ENCODE measurements at places on chromosomes 7 and 10.
A peak's percentile ranks its signal among the peaks of the same experiment; 100 is the strongest.

DNA sequence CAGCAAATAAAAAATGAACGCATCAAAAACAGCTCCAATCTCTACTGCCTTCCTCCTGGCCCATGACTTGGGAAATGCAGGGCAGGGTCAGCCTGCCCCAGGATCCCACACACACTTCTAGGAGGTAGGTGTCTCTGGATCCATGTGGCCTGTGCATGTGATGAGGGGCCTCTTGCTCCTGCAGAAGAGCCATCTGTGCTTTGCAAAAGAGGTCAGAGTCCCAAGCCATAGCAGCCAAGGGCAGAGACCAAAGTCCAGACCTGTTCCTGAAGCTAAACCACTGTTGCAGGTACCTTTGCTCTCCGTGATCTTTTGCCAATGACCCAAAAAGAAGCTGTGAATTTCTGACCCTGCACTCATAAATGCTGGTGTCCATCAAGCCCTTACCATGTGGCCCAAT lies 57.1 kb downstream of the KCNMA1 start:
- no peak for DNase-seq

DNA sequence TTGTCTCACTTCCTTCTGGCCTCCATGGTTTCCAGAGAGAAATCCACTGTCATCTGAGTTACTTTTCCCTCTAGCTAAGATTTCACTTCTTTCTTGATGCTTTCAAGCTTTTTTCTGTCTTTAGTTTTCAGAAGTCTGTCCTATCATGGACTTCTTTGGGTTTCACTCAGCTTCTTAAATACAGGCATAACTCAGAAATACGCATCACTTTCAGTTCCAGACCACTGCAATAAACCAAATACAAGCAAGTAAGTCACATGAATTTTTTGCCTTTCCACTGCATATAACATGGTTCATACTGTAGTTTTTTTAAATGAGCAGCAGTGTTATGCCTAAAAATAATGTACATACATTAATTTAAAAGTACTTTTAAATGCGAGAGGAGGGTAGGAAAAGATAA lies 48.7 kb downstream of the STK17A start:
- no peak for DNase-seq

DNA sequence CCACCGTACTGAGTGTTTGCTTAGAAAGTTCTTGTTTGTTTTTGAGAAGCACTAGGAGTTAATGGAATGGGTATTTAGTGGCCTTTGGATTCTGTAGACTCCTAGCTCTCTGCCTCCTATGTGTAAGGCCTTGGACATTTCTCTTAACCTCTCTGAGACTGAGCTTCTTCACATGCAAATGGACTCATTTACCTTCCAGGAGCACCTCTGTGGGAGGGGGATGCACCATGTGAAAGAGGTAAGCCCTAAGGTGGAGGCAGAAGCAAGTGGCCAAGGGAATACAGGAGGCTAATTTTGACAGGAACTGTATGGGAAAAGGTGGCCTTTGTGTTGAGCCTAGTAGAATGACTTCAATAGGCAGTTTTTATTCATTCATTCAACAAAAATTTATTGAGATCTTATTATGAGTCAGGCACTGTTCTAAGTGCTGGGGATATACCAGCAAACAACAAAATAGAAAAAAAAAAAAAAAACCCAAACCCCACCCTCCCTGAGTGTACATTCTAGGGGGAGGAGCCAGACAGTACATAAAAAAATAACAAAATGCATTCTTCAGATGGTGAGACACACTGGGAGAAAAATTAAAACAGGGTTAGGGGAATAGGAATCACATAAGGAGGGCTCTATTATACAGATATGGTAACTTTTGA lies 9.2 kb upstream of the EPHA1 start:
- DNase-seq = no peak

GRCh38 chr10:46254467-46254866 lies 32.3 kb upstream of the ANTXRL start:
- no peak for DNase-seq

DNA sequence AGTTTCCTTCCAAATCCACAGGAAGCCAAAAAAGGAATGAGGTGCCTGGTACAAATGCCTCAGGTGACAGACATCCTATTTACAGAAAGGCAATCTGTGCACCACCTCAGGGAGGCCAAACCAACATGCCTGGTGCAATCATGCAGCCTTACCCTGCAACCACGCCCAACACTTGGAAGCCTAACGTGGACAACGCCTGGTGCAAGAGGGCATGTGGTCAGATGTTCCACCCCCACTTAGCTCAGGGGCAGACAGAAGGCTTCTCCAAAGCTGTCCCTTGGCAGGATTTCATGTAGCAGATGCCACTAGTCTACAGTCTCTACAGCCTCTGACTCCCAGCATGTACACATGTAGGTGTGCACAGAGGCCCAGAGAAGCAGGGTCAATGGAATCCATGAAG lies 89.5 kb downstream of the KCNMA1 start:
- DNase-seq = no peak

- no peak for DNase-seq
Observed at GRCh38 chr10:16960551-16960950, 143.3 kb upstream of the RSU1 start.

DNA sequence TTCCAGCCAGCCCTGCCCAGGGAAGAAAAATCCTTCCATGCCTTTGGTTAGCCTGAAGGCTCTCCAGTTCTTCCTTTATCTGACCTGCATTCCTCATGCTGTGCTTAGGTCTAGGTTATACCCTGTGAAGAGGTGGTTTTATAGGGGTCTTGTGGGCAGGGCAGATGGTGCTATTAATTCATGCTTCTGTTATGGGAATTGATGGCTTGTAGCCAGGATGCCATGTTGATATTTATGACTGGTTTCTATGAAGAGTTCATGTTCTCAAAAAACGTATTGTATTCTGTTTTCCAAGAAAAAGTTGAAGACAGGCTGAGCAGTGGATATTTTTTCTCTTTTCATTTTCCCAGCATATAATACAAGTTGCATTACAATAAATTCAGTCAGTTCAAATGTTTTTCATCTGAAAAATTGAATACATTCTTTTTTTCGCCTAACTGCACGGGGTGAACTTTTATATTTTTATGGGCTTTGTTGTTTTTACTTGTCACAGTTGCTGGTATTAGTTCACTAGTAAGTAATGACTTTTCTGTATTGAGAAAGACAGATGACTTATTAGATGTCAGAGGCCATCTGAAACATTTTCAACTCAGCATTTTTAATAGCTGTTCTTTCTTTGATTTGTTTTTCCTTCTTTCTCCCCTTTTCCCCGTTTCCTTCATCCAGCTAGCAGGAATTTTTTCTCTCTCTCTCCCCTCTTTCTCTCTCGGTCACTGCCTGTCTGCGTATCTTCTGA lies 322.8 kb downstream of the LRMDA start:
- DNase-seq = no peak

GRCh38 chr10:4639960-4640359 lies 186.0 kb upstream of the AKR1E2 start:
- DNase-seq = no peak

DNA sequence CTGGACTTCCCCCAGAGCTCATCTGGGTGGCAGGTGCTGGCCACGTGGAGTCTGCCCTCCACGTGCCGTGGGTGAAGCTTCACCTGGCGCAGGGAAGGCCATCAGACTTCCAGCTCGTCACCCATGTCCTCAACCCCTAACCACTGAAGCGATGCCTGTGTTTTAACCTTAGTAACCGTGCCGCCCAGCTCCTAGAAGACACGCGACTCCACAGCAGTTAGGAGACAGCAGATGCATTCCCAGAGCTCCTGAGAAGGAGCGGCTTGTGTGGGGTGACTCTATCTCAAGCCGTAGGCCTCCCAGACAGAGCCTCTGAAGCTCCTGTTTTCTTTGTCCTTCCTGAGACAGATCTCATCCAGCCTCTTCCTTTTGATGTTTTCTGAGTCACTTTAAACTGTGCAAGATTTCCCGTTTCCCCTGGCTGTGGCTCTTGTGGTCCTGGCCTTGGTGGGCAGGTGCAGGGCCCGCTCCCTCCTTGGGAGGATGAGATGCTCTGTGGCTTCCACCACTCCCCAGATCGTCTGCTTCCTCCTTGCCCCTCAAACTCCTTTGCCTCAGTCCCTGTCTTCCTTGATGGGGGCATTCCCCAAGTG lies 41.4 kb upstream of the AP5Z1 start:
- no peak for DNase-seq

GRCh38 chr7:34928052-34928451 lies 109.2 kb downstream of the DPY19L1 start:
- DNase-seq = no peak

DNA sequence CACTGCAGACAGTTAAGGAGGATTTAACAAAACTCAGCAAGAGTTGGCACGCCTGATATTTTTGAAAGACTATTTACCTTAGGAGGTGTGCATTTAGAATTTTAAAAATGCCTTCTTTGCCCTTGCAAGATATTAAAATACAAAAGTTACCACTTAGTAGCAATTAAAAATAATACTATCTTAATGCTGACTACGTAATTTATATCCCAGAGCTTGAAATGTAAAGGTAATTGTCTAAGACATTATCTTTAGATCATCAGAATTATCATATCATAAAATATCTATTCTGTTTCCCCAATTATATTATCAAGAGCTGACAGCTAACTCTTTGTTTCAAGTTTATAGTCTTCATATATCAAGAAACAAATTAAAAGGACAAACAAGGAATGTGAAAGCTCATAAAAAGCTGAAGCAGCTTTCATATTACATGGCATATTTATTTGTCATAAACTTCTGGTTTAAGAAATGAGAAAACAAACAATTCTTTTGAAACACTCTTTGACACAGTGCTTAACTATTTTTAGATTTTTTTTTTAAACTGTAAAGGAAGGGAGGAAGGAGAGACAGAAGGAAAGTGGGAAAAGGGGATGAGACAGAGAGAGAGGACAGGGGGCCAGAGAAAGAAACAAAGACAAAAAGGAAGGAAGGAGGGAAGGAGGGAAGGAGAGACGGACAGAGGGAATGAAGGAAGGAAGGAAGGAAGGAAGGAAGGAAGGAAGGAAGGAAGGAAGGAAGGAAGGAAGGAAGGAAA lies 73.5 kb downstream of the RTKN2 start:
- no peak for DNase-seq

- DNase-seq = no peak
Observed at GRCh38 chr10:114334301-114334700, 70.0 kb downstream of the AFAP1L2 start.

GRCh38 chr7:31122649-31123058 lies 70.5 kb downstream of the ADCYAP1R1 start:
- DNase-seq = peak; percentile 90
